Fibroblast of skin of left quadriceps (primary cell): ENCODE measurements at places on chromosomes 3 and 15.

DNA sequence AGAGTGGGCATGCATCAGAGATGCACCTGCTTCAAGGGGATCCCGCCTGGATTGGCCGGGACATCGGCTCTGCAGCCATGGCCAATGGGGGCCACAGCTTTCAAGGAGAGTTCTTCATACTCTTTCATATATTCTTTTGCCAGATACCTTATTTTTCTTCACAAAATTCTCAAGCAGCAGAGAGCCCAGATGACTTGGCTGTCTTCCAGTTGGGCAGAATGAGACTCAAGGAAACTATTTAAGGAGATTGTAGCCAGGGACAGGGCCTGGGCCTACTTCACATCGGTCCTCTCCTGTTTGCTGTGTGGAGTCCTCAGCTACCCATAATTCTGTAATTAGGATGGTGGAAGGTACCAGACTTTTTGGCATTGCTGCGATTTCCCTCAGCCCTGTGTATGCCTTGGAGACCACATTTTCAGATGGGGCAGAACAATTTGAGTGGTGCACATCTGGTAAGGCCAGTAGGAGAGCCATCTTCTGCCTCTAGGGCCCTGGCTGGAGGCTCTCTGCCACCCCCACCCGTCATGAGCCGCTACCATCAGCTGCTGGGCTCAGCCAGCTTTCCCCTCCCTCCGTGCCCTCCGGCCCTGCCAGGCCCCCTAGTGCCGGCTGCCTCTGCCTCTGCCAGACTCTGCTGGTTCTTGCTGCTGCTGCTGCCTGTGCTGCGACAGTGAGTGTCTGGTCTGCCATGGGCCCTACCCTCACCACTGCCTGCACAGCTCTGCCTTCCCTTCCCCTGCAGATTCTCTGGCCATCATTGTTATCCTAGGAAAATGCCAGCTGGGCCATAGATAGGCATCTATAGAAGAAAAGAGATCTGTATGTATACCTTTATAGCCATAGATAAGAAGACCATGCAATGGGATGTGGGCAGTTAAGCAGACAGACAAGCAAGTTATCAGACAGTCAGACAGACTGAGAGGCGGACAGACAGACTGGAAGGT, 6.7 kb downstream of the PLIN1 start:
- DNase-seq, result no peak

DNA sequence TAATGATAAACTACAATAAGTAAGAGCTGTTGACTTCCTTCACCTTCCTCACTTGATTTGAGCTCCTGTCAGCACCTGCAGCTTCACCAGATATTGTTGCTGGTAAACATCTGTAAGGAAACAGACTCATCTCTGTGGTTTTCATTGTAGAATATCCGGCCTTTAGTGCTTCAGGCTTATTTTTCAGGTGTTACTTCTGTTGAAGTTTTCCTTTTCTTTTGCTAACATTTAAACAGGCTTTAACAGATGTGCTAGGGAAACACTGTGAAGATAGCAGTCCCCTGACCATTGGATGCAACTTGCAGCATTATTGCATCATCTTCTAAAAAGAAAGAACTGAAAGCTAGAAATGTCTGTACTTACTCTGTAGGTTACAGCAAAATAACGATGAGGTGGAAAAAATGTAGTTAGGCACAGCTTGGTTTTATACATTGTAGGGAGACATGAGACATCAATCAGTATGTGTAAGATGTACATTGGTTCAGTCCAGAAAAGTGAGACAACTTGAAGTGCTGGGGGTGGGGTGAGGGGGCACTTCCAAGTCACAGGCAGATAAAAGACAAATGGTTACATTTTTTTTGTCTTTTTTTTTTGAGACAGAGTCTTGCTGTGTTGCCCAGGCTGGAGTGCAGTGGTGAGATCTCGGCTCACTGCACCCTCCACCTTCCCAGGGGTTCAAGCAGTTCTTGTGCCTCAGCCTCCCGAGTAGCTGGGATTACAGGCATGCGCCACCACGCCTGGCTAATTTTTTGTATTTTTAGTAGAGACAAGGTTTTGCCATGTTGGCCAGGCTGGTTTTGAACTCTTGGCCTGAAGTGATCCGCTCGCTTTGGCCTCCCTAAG, 10.2 kb downstream of the EDEM1 start:
- DNase-seq, result peak; percentile 60

DNA sequence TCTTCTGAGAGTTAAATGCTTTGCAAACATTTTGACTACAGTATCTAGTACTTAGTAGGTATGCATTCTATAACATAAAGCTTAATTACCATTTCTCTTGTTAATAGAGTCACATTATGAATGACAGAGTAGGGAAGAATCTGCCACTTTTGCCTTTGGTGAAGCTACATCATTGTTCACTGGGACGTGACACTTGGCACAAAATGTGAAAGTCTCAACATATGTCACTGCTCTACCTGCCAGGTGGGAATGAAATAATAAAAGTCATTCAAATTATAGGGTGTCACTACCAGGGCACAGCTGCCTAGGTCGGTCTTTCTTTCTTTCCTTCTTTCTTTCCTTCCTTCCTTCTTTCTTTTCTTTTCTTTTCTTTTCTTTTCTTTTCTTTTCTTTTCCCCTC, 17.6 kb downstream of the GPR87 start:
- DNase-seq, result no peak

GRCh38 chr3:43255662-43256061, 30.7 kb upstream of the SNRK start:
- DNase-seq, result no peak

GRCh38 chr3:151439652-151440125, 21.2 kb downstream of the IGSF10 start:
- DNase-seq, result peak; percentile 67

GRCh38 chr3:134378818-134379217, 4.6 kb upstream of the AMOTL2 start:
- no peak for DNase-seq

DNA sequence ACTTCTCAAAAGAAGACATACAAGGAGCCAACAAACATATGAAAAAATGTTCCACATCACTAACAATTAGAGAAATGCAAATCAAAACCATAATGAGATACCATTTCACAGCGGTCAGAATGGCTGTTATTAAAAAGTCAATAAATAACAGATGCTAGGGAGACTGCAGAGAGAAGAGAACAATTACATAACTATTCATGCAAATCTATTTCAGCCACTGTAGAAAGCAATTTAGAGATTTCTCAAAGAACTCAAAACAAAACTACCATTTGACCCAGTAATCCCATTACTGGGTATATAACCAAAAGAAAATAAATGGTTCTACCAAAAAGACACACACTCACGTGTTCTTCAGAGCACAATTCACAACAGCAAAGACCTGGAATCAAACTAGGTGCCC, 116.3 kb downstream of the VPS13C start:
- no peak for DNase-seq

DNA sequence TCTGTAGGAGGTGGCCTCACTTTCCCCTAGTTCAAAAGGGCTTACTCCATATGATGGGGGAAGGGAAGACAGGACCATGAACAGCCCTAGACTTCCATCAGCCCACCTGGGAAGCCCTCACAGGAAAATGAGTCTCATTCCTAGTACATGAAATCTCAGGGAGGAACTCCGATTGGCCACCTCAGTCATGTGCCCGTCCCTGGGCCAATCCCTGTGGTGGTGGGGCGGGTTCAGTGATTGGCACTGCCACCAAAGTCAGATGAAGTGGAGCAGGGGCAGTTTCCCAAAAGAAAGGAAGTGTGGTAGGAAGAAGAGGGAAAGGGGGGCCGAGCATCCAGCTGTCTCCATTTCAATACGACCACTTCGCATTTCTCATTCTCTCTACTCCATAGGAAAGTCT, 25.9 kb upstream of the GP9 start:
- DNase-seq, result no peak

DNA sequence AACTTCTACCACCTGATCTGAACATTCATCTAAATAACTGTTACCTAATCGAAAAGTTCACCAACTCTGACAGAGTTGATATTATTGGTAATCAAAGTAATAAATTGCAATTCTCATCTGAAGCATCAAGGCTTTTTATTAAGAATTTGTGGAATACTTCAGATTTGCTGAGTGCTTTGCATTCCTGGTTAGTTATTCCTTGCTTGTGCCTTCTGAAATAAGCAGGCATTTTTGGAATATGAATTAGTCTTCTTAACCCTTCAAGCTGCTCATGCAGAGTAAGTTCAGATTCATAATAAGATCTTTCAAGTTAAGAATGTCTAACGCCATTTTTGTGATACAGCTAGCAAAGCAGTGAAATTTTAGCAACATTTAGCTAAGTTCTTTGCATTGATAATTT, 188.5 kb downstream of the ALCAM start:
- no peak for DNase-seq

GRCh38 chr3:150049317-150049716, 78.6 kb upstream of the PFN2 start:
- DNase-seq, result no peak

GRCh38 chr3:181901626-181902025, 189.9 kb downstream of the SOX2 start:
- DNase-seq, result no peak

DNA sequence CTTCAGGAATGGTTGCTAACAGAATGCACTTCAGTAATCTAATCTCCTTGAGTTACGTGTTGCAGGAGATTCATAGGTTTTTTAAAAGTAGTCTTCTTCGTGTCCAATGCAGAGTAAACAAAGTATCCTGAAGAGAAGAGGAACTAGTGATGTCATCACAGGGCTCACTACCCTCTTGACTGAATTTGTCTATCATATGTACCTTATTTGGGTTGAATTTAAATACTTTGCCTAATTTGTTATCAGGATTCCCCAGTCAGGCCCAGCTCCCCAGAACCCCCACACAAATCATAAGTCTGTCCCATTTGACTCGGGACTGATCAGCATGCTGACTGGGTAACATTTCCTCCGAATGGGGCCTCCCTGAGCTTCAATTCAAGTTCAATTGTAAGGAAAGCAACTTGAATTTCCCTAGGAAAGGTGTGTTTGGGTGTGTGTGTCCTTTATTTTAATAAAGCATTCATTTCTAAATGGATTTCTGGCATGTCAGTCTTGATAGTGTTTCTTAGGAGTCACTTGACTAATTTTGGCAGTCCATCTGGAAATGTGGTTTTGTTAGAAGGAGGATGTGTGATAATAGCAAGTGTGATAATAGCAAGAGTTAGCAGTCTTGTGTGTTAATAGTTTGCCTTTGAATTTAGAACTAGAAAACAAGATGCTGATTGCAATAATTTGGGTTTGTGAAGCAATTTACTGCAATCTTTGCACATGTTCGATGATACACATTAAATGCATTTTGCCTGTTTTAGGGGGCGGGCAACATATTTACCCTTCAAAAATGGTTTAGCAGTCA, 21.9 kb downstream of the OXNAD1 start:
- no peak for DNase-seq

- DNase-seq, result no peak
Observed at GRCh38 chr3:113659101-113659541, 37.3 kb downstream of the USF3 start.

DNA sequence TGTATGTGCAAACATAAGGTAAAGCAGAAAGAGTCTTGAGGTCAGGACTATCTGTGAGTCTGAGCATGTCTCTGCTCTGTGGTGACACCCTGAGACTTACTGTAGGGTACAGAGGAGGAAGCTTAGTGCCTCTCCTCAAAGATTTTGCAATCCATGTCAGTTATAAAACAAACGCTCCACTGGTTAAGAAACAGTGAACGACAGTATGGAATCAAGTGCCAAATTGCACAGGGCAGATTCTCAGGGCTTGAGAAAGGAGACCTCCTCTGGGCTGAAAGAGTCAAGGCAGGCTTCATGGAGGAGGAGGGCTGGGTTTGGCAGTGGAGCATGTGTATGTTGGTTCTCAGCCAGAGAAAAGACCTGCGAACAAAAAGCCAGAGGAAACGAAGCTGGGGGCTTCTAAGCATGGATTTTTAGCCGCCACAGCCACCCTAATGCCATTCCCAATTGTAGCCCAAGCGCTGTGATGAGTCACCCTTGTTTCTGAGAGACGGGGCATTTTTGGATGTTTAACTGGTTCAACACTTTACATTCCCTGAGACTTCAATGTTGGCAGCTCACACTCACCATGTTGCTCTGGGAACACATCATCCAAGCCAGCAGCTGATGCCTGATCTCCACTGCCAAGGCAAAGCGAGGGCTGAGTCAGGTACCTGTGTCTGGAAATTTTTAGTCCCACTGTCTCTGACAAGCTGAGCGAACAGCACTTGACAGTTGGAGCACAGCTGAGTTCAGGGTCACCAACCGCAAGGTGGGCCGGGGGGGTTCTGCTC, 3.4 kb upstream of the DGKG start:
- DNase-seq, result no peak

GRCh38 chr15:48954538-48954937, 9.2 kb downstream of the SHC4 start:
- DNase-seq, result no peak

DNA sequence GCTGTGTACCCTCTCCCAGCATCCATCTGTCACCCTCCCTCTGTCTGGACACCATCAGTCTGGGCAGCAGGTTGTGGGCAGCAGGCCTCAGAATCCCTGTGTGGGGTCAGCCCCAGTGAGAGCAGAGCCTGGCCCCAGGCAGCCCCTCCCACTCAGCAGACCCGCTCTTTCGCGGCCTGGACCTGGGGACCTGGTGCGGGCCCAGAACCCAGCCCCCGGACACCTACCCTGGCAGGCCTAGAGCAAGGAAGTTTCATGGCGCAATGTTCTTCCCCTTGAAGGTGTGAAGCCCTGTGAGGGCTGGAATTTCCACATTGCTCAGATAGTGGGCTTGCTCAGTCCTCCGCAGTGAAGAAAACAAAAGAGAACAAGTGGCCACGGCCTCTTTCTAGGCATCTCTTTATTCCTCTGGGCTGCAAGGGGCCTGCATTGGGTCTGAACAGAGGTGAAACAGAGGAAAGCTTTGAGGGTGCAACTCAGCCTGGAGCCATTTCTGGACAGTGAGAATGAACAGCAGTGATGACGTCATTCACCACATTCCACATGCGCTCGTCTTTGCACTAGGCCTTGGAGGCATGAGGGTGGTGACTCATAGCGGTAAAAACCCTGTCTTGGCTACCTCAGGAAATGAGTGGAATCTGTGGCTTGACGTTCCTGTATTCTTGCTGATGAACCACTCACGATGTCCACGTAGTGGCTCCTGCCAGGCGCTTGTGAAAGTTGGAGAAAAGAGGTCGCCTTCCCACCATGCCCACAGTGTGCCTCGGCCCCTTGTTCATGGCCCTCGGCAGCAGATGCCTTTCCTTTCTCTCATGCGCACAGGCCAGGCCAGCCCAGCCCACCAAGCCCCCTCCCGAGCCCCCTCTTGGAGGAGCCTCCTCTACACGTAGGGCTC, 66.1 kb downstream of the SLC30A4 start:
- DNase-seq, result peak; percentile 98

GRCh38 chr3:112365035-112365434, 32.1 kb downstream of the CD200 start:
- DNase-seq, result no peak

DNA sequence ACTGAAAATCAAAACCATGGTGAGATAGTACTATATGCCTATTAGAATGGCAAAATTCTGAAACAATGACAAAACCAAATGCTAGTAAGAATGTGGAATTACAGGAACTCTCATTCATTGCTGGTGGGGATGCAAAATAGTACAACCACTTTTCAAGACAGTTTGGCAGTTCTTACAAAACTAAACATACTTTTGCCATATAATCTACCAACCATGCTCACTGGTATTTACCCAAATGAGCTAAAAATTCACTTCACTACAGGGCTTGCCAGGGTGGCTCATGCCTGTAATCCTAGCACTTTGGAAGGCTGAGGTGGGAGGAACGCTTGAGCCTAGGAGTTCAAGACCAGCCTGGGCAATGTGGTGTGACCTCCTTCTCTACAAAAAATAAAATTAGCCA, 40.0 kb downstream of the MYO9A start:
- no peak for DNase-seq
